CD4-positive, alpha-beta T cell treated with Interleukin-21 for 1 hour (primary cell): ENCODE measurements at places on chromosomes 16 and 17.
A peak's percentile ranks its signal among the peaks of the same experiment; 100 is the strongest.

GRCh38 chr17:43125967-43126910 is 1.1 kb upstream of the BRCA1 start:
- DNase-seq: peak; percentile 17

DNA sequence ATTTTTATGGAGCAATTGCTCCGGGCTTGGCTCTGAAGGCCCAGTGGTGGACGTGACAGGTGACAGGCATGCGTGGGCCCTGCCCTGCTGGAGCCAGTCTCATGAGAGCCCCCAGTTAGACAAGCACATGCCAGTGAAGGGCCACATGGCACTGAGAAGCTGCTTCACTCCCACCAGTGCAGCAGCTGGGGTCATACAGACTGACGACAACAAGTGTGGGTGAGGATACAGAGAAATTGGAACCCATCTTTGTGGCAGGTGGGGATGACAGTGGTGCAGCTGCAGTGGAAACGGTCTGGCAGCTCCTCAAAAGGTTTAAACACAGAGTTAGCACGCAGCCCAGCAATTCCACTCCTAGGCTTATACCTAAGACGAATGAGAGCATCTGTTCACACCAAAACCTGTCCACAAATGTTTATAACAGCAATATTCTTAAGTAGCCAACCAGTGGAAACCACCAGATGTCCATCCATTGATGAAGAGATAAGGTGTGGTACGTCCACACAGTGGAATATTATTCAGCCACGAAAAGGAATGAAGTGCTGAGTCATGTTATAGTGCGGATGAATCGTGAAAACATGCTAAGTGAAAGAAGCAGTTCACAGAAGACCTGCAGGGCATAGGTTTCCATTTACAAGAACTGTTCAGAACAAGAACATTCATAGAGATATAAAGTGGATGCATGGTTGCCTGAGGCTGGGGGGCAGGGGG is 12.5 kb upstream of the CIBAR2 start:
- no peak for DNase-seq

GRCh38 chr17:47192554-47192953 is 3.5 kb upstream of the CDC27 start:
- DNase-seq: peak; percentile 48

- DNase-seq: peak; percentile 28
Measured at GRCh38 chr17:1561420-1562175, 994 bp downstream of the PITPNA start.

DNA sequence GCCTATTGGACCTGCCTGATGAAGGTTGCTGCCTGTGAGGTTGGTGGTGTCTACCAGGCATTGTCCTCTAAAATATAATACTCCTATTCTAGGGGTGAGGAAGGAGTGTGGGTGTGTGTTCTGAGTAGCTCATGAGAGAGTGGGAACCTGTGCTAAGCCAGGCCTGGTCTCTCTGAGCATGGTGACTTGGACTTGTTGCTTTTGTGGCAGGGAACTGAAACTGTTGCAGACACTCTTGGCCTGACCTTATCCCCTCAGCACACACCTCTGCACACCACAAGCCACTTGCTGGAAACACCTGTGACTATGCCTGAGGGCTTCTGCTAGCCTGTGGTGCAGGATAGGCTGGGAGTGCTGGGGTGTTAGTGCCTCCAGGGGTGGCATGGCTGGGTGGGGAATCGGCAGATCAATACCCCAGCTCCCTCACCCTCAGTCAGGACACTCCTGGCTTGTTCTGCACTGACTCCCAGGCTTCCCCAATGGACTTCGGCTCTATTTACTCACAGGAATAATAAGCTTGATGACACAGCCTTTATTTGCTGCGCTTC is 29.9 kb downstream of the PLCG2 start:
- no peak for DNase-seq

DNA sequence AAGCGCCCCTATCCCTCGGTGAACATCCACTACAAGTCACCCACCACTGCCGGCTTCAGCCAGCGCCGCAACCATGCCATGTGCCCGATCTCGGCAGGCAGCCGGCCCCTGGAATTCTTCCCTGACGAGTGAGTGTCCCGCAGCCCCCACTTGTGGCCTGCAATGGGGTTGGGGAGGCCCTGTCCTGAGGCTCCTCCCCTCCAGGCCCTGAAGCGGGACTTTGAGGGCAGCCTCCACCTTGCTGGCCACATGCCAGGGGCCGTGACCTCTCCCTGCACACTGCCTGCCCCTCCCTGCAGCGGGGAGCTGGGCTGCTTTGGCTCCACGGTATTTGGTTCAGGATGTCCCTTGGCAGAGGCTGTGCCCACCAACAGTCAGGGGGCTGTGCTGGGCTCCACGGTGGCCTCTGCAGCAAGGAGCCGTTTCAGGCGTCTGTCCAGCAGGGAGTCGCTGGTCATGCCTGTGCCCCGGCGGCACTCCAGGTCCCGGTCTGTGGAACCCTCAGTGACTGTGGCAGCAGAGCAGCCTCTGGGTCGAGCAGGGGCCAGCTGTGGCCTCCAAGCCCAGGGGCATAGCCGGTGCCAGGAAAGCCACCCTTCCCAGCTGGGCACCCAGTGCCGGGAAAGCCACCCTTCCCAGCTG is 8.3 kb downstream of the NME3 start:
- DNase-seq: no peak

- DNase-seq: no peak
Measured at GRCh38 chr17:73838815-73839214, 194.6 kb upstream of the SDK2 start.

DNA sequence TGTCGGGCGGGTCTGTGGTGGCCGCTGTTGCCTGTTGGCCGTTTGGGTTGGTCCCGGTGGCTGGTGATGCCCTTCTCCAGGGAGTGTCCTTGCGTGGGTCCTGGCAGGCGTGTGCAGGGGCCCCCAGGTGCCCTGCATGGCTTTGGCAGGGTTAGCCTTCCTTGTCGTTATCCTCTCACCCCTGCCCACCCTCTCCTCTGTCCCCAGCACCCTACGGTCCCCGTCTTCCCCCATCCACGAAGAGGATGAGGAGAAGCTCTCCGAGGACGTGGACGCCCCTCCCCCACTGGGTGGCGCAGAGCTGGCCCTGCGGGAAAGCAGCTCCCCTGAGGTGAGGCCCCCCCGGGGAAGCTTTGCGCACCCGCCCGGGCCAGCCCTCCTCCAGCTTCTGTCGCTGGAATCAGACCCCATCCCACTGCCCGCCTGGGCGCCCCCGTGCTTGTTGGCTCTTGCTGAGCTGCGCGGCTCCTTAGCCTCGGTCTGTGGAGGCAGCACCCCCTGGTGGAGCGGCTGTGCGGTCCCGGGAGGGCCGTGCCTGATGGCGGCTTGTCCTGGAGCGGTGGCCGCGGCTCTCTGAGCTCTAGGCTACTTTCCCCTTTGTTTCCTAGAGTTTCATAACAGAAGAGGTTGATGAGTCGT is 10.6 kb upstream of the NUDT16L1 start:
- peak; percentile 33 for DNase-seq

DNA sequence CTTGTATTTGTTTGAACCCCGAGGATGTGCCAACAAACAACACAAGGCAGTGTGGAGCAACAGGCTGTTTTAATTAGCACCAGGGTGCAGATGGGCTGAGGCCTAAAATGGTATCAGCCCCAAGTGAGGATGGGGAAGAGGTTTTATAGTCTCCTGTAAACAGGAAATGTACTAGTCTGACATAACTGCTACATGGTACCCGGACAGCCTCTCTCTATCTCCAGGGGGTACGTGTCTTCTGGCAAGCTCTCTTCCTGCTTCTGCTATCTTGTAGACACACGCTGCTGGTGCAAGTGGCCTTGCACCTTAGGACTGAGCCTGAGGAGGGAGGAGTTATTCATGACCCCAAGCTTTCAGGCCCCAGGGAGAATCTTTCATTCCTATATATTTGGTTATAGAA is 2451.0 kb downstream of the TP53TG3F start:
- no peak for DNase-seq

GRCh38 chr17:77602062-77602746 is 356.3 kb upstream of the TNRC6C start:
- no peak for DNase-seq

DNA sequence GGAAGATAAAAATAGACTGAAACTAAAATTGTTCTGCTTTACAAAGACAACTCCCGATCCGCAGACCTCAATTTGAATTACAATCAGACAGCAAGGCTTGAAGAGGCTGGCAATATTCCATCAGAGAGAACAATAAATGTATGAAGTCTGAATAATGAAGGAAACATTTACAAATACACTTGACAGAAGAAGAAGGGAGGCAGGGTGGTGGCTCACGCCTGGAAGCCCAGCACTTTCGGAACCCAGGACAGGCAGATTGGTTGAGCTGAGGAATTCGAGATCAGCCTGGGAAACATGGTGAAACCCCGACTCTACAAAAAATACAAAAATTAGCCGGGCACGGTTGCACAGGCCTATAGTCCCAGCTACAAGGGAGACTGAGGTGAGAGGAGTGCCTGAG is 14.6 kb downstream of the ODF4 start:
- DNase-seq: no peak

- peak; percentile 46 for DNase-seq
Measured at GRCh38 chr17:57982452-57983170, 5.4 kb downstream of the VEZF1 start.

- DNase-seq: no peak
Measured at GRCh38 chr17:60524463-60525327, 1.3 kb downstream of the APPBP2 start.

- DNase-seq: no peak
Measured at GRCh38 chr17:37405955-37406634, 541 bp downstream of the ACACA start.
